ENCODE measurements at places on chromosomes 16 and 17.

DNA sequence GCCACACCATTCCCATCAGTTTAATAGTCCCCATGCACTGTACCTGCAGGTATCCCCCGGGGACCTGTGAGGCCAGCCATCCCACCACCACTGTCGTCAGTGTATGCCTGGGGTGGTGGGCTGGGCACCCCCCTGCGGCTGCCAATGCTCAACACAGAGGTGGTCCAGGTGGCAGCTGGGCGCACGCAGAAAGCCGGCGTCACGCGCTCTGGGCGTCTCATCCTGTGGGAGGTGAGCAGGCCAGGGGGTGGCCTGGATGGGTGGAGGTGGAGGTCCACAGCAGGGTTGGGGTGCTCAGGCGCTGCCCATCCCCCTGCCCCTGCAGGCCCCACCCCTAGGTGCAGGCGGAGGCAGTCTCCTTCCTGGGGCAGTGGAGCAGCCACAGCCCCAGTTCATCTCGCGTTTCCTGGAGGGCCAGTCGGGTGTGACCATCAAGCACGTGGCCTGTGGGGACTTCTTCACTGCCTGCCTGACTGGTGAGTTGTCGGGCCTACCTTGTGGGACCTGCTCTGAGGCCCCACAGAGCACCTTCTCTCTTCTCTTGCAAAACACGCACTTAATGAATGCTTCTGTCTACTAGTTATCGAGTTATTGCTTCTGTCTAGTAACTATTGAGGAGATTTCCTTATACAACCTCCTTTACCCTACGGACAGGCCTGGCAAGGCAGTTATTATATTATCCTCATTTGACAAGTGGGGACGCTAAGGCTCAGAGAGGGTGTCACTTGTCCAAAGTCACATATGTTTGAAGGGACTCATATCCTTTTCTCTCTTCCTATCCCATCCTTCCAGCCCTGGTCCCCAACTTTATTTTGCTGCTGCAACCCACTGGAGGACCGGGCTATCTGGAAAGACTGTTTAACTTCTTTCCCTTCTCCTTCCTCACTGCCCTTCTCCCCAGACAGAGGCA lies 5.8 kb upstream of the TRAF4 start:
- no peak for DNase-seq

DNA sequence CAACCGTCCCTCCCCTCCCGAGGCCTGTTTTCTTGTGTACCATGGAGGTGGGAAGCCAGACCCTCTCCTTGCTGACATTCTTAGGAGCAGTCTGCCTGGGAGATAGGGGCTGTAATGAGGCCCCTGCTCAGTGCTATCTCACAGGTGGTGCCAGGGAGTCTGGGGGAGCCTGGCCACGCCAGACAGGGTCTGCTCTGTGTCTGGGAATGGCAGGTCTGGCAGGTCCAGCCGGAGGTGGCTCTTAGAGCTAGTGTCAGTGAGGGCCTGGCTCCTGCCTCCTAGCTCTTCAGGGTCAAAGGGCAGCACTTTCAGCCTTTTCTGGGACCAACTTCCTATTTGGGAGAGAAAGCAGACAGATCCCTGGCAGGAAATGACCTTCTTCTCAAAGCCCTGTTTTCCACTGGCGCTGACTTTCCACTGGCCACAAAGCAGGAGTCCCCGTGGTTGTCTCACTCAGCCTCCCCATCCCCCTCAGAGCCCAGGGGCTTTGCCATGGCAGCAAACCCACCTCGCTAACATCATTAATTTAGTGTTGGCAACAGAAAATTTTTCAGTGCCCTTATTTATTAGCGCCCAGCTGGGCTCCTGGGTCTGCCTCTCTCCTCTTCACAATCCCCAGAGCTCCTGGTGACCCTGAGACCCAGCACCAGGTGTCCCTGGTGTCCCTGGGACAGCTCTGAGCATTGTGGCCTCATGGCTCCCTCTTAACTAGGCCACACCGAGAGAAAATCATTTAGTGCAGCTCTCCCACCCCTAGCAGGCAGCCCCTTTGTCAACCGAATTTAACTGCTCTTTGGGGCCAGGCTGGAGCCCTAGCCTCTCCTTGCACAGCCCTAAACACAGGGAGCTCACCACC lies 24.0 kb upstream of the DOK4 start:
- no peak for DNase-seq

- no peak for DNase-seq
Measured at GRCh38 chr17:33647956-33648355, 354.9 kb upstream of the ASIC2 start.

DNA sequence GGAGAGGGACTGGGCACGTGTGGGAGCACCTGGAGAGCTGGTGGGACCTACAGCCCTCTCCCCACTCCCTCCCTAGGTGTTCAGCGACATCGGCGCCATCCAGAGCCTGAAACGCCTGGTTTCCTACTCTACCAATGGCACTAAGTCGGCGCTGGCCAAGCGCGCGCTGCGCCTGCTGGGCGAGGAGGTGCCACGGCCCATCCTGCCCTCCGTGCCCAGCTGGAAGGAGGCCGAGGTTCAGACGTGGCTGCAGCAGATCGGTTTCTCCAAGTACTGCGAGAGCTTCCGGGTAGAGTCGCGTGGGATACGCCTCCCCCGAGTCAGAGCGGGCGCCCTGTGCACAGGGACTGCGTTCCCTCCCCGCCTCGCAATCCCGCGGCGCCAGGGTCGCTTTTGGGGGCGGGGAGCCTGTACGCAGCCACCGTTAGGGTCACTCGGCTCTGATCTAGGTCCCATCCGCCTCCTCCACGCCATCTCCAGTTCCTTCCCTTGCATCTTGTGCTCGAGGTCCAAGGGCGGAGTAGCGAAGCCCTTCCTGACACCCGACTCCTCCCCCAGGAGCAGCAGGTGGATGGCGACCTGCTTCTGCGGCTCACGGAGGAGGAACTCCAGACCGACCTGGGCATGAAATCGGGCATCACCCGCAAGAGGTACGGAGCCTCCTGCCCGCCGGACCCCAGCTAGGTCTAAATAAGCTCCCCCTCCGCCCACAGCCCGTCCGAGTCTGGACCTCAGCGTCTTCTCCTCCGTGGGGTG lies 13.0 kb downstream of the SARM1 start:
- DNase-seq: peak; percentile 74

GRCh38 chr16:69077251-69077650 lies 28.2 kb upstream of the HAS3 start:
- no peak for DNase-seq

DNA sequence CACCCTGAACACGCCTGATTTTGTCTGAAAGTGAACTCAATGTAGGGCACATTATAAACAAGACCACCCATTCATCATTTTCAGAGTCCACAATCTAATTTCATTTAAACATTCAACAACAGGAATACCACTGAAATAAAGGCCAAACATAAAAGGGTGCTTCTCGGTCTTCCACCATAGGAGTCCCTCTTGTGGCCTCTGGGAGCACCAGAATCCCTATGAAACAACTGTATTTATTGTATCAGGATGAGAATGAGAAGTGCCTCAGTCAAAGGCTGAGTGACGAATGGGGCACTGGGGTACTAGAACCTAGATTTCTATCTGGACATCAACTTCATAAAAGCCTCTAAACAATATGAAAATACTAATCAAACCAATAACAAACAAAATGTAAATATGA lies 40.4 kb downstream of the NXPH3 start:
- DNase-seq: no peak

DNA sequence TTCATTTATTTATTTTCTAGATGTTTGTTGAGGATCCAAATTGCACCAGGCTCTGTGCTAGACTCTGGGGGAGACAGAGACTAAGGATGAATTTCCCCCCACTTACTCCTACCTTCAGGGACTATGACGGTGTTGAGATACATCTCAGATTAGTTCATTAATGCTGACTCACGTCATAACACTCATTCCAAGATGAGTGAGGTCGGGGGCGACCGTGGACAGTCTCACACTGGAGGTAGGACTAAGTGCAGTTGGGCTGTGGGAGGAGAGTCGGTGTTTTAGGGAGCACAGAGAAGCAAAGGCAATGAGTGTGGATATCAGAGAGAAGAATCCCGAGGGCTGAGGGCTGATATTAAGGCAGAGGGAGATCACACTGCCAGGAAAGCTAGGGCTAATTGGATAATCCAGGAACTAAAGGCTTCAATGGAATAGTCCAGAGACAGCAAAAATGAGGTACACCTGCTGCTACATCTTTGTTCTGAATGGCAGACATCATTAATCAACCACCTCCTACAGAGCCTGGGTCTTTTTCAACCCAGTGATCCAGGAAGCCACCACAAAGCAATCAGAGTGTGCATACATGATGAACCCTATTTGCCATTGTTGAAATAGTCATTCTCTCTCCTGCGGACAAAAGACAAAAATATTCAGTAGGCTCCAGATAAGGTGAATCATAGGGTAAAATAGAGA lies 38.6 kb upstream of the CACNG4 start:
- no peak for DNase-seq

DNA sequence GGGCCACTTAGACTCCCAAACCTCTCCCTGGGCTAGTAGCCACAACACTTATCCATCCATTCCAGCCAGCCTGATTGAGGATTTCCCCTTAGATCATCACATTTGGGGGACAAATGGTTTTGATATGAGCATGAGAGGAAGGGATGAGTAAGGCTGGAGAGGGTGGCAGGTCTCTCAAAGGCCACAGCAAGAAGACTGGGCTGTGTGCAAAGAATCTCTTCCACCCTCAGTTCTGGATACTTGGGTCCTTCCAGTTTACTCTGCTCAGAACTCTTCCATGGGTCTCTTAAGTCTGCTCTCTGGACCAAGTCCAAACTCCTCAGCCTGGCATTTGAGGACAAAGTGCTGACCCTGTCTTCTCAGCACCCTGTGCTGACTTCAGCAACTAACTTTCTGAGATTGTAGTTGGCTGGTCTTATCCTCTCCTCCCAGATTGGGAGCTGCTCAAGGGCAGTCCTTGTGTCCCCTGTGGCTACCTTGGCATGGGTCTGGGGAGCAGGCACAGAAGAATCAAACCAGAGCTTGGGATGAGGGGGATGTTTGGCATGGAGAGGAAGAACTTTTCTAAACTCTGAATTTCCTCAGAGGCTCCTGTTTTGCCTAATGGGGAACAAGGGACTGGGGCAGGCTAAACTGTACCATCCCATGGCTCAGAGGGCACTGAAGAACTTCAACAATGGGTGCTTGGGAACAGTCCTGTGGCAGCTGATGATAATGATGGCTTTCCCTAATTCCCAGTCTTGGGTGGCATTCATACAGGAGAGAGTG lies 3.1 kb upstream of the NFATC3 start:
- DNase-seq: peak; percentile 33

DNA sequence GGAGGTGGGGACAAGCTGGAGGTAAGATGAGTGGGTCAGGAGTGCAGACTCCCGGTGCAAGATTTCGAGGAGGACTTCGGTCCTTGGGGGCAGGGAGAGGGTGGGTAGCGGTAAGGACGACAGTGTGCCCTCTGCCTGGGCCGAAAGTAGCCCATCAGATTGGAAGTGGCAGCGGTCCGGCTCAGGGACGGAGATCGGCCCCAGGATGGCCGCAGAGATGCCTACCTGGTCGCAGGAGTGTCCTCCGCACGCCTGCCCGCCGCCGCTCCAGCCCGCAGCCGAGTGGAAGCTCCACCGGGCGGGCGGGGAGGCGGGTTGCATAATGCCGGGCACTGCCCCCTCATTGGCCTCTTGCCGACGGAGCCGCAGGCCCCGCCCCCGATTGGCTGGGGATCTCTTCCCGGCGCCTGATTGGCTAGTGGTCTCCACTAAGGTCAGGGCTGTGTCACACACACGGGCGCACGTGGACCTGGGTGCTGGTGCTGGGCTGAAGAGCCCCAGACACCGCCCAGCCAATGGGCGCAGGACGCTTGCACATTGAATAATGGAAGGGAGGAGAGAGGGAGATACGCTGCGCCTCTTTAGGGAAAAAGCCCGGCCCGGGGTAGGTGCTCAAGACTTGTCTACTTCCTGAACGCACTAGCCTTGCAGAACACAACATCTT lies at the start of gene PER1:
Gene PER1 (minus strand): TSS at position 293 of the 664 bp plus-strand sequence. CDS start 1,698 bp downstream, outside the sequence.
- DNase-seq: peak; percentile 87

- no peak for DNase-seq
Measured at GRCh38 chr17:81482673-81483072, 29.9 kb downstream of the ACTG1 start.

GRCh38 chr16:3610698-3611145 lies 684 bp downstream of the SLX4 start:
- no peak for DNase-seq

GRCh38 chr17:48835971-48836370 lies 5.1 kb downstream of the CALCOCO2 start:
- no peak for DNase-seq

DNA sequence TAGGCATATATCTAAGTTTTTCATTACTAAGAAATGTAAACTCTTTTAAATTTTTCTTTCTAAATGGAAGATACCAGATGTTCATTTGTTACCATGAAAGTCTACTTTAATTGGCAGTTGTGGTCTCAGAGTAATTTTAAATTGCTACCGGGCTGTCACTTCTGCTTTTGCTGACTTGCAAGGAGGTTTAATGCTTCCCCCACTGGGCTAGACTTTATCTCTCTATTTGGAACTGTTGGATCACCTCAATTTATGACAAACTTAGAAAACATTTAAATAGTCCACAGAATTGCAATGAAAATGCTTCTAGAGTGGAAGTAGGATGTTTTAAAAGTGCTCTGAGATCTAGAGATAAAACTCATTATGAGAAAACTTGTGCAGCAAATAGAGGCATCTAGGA lies 479.8 kb upstream of the GOT2 start:
- no peak for DNase-seq

- DNase-seq: no peak
Measured at GRCh38 chr17:48527547-48527932, 3.3 kb downstream of the HOXB1 start.

DNA sequence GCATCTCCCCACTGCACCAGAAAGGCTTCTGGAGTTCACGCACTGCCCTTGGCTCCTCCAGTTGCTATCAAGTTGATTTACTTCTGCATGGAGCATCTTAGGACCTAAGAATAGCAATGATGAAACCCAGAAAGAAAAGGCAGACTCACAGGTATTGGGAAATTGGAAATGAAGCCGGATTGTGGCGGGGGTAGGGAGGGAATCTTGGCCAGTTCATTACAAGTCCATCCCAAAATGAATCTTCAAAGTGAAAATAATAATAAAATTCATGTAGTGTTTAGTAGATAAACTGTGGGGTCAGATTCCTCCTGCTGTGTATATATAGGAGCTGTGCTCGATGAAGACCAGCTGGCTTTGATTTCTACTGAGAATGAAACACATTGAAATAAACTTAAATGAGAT lies 33.7 kb downstream of the TEKT3 start:
- no peak for DNase-seq

Data from stimulated activated CD4-positive, alpha-beta T cell treated with anti-CD3 and anti-CD28 coated beads, Interleukin-2, amount 100 ng/mL, for 24 hours (primary cell).